ENCODE measurements at places on chromosomes 3 and 15. TPM values are rescaled to one million over a fixed set of nuclear protein-coding genes. Genes with fewer than 3 reads are reported as not detected.

ADPGK gene
- 39.6 TPM for total RNA-seq

MUC13 gene
- total RNA-seq = 0.19 TPM

UROC1 gene
- total RNA-seq = not detected

TF gene
- 5.8 TPM for total RNA-seq

SEC22A gene
- 20.6 TPM for total RNA-seq

COX5A gene
- 151 TPM for total RNA-seq

PTPN23 gene
- 134 TPM for total RNA-seq

ADAMTS9 gene
- 6.7 TPM for total RNA-seq

PGBD4 gene
- 1.1 TPM for total RNA-seq

ZKSCAN7 gene
- total RNA-seq = 2.9 TPM

EBLN2 gene
- total RNA-seq = 6.3 TPM

GOLGA6L4 gene
- total RNA-seq = 4.1 TPM

RAD18 gene
- total RNA-seq = 5.1 TPM

TUBGCP5 gene
- total RNA-seq = 18.2 TPM

MAPKAPK3 gene
- 65.6 TPM for total RNA-seq

GOLGA8G gene
- not detected for total RNA-seq

SCAMP5 gene
- 2.0 TPM for total RNA-seq

NMD3 gene
- 24.5 TPM for total RNA-seq

ATP8B4 gene
- 6.7 TPM for total RNA-seq

NME9 gene
- not detected for total RNA-seq

LMOD3 gene
- under 0.01 TPM for total RNA-seq

CBLB gene
- 6.7 TPM for total RNA-seq

CLDN16 gene
- total RNA-seq = not detected

ECE2 gene
- not detected for total RNA-seq

IQCB1 gene
- total RNA-seq = 28.8 TPM

DUOXA2 gene
- total RNA-seq = 13.6 TPM

GHRL gene
- 0.38 TPM for total RNA-seq

CLSTN2 gene
- total RNA-seq = 3.8 TPM

SERPINI2 gene
- total RNA-seq = not detected

C3orf20 gene
- total RNA-seq = not detected

TIMMDC1 gene
- 41.4 TPM for total RNA-seq

SEMA3F gene
- 106 TPM for total RNA-seq

GADL1 gene
- not detected for total RNA-seq

TMC3 gene
- total RNA-seq = not detected

ZNF80 gene
- total RNA-seq = 0.38 TPM

BCHE gene
- 5.3 TPM for total RNA-seq

PDZRN3 gene
- 34.7 TPM for total RNA-seq

PLCD1 gene
- total RNA-seq = 24.2 TPM

MTMR10 gene
- 41.2 TPM for total RNA-seq

ACSBG1 gene
- 0.31 TPM for total RNA-seq

IQSEC1 gene
- total RNA-seq = 8.3 TPM

WNT7A gene
- total RNA-seq = 0.09 TPM

CCR3 gene
- not detected for total RNA-seq

CHRNA7 gene
- 0.68 TPM for total RNA-seq

GPR62 gene
- total RNA-seq = 0.09 TPM

AGBL1 gene
- 0.19 TPM for total RNA-seq
